Activated naive CD8-positive, alpha-beta T cell treated with anti-CD3 and anti-CD28 coated beads, Interleukin-2, amount 50 U/mL, for 16 hours (primary cell): ENCODE measurements at places on chromosomes 6 and 20.

DNA sequence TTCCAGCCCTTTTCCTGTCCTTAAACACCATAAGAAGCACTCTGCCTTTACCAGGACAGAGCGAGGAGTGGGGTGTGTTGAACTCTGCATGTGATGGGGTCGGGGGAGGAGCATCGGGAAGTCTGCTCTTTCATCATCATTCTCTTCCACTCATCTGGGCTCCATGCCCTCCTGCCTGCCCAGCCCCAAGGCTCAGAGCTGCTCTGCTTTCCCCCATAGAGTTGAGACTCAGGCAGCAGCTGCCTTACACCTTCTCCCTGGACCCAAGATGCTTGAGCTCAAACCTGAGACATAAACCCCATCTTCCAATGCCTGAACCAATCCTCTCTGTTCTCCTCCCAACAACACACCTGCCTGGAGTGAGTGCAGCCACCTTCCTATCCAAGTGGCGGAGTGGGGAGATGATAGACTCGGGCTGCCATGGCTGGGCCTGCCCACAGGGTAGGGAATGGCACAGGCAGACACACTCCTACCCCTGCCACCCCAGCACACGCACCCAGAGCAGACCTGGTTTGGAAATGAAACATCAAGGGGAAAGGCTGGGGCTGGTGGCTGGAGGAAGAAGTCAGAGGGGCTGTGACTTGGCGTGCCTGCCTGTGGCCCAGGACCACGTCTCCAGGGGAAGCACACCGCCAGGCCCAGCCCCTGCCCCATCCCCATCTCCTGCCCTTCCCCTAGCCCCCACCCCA, 28.4 kb downstream of the TFEB start:
- DNase-seq = no peak

DNA sequence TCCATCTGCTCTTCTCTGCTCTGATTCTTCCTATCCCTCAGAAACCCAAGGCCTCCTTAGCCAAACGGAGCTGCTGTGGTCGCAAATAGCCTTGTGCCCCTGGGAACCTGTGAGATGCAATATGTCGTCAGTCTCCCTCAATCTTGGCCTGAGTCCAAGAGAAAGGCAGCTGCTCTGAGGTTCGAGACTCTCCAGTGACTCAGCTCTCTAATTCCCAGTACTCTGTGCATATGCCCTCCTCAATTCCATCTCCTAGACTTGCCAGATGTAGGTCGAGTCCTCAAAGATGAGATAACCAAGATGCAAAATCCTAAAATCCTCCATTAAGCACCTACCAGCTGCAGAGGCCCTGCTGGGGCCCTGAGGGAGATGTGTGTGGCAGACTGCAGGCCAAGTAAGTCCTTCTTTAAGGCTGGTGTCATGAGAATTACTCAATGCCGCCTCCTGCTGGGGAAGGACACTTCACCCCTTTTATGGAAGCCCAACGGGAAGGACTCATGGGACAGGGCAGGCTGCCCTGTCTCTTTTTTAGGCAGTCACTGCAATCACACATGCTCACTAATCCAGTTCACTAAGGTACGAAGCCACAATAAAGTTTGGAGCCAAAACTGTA, 28.5 kb downstream of the C6orf15 start:
- DNase-seq = no peak

GRCh38 chr6:3230900-3231246, 3.4 kb upstream of the TUBB2B start:
- no peak for DNase-seq

- DNase-seq = no peak
Measured at GRCh38 chr6:25619217-25619616, 32.8 kb upstream of the SCGN start.

- no peak for DNase-seq
Measured at GRCh38 chr20:61562491-61562890, 310.4 kb downstream of the CDH4 start.

DNA sequence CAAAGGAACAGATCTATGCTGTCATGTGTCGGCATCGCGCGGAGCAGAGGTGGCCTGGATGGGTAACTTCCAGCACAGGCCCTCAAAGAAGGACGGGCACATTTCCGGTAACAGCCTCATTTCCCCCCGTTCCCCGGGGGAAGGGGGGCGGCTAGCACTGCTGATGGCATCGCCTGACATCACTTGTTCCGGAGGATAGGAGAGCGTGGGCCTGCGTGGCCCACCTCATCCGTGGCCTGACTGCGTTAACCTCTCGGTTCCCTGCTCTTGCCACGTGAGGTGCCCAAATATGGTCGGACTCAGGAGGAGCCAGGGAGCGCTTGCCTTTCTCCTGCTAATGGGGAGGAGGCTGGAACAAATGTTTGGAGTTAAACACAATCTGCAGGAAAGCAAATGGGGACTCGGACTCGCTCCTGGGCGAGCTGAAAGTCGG, at the start of gene AKAP12:
Gene AKAP12, plus strand, starts transcription at position 365 of the 433 bp plus-strand sequence. CDS start 596 bp downstream, outside the sequence.
- no peak for DNase-seq

DNA sequence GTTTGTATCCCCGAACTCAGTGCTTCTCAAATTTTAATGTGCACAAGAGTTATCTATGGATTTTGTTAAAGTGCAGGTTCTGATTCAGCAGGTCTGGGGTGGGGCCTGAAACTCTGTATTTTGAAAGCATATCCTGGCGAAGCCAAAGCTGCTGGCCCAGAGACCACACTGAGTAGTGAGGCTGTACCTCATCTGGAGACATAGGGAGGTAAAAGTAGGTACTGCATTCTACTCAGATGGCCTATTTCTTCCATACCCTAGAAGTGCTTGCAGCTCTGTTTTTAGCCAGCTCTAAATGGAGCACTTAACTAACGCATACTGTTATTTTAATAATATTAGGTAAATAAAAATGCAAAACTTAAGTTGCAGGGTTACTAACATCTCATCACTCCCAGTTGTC, 241.6 kb upstream of the PRND start:
- DNase-seq = no peak

- DNase-seq = no peak
Measured at GRCh38 chr6:25010902-25011625, 75.3 kb upstream of the RIPOR2 start.
